Stimulated activated naive CD4-positive, alpha-beta T cell treated with Interleukin-2 at 50 U/mL for 16 hours (primary cell): ENCODE measurements at places on chromosomes 3 and 15.

- DNase-seq: no peak
These were observed 20.2 kb upstream of the IMPG2 start for GRCh38 chr3:101340591-101340990.

DNA sequence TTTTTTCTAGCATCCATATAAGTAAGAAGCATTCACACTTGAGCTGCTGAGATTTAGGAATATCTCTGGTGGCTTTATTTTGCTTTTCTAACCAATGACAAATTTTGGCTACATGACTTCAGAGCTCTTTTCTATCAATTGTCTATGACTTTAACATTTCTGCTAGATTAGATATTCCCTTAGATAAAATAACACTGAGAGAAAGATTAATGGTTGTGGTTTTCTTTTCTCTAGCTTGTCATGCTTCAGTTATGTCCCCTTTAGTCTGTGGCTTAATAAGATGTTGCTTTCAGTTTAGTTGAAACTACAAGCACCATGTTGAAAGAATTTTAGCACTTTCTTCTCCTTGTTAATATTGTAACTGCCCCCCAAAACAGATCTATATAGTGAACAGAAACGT is 665.6 kb upstream of the CCDC54 start:
- DNase-seq: no peak

DNA sequence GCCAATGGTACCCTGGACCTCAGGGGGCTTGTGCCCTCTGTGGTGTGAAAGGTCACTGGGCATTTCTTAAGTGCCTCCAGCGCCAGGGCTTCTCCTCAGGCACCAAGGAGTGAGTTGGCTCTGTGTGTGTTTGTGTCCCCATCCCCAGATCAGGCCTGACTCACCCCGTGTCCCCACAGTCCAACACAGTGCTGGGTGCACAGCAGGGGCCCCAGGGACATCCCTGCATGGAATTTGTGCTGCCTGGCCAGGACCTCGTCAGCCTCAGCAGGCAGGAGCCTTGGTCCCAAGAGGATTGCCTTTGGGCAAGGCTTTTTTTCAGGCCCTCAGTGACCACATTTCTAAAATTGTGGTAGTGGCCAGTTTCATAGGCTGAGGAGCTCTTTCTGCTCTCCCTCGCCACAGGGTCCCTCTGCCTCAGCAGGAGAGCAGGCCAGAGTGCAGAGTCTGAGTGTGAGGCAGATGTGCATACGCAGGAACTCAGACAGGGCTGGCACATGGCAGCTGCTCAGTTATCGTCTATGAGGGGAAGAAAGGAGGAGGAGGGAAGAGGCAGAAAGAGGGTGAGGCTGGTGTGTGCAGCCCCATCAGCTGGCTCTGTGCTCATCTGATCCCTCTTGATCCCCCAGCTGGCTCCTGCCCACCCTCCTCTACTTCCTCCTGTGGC is 215.6 kb downstream of the RPLP1 start:
- DNase-seq: no peak

- no peak for DNase-seq
These were observed 22.9 kb downstream of the FYCO1 start for GRCh38 chr3:45972534-45973402.

- DNase-seq: no peak
These were observed 11.0 kb downstream of the PGPEP1L start for GRCh38 chr15:98996624-98997023.

GRCh38 chr3:55519019-55519418 is 31.9 kb upstream of the WNT5A start:
- DNase-seq: no peak
